HuH-7 (cell line): ENCODE measurements at places on chromosomes 12 and 14.

GRCh38 chr12:125185740-125186470 lies 120.7 kb downstream of the AACS start:
- DNase-seq: peak; percentile 60

GRCh38 chr12:12922978-12923377 lies 29.0 kb downstream of the GPRC5D start:
- no peak for DNase-seq

DNA sequence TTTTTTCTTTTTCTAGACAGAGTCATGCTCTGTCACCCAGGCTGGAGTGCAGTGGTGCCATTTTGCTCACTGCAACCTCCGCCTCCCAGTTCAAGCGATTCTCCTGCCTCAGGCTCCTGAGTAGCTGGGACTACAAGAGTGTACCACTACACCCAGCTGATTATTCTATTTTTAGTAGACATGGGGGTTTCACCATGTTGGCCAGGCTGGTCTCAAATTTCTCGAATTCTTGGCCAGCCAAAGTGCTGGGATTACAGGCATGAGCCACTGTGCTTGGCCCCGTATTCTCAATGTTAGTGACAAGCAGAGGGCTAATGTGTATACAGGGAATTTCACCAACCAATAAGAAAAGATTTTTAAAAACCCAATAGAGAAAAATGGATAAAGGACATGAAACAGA lies 8.4 kb downstream of the PLBD2 start:
- DNase-seq: no peak

DNA sequence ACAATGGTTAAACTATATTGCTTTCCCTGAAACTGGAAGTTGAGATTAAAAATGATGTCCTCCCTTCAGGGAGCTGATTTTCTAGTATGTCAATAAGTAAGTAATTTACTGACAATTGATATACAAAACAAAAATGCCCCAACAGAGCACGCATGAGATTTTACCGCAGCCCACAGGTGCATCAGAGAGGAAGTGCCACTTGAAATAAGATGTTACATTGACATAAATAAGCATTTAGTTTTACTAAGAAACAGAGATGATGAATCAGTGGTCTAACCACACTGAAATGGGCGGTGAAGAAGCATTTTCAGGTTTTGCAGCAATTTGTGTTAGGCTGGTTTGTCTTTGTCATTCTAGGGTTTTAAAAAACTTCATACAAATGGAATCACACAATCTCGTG lies 8.8 kb upstream of the CLECL1 start:
- no peak for DNase-seq

GRCh38 chr12:52346593-52346992 lies 20.7 kb downstream of the KRT85 start:
- no peak for DNase-seq

GRCh38 chr12:20350026-20350425 lies 18.3 kb upstream of the PDE3A start:
- DNase-seq: no peak

DNA sequence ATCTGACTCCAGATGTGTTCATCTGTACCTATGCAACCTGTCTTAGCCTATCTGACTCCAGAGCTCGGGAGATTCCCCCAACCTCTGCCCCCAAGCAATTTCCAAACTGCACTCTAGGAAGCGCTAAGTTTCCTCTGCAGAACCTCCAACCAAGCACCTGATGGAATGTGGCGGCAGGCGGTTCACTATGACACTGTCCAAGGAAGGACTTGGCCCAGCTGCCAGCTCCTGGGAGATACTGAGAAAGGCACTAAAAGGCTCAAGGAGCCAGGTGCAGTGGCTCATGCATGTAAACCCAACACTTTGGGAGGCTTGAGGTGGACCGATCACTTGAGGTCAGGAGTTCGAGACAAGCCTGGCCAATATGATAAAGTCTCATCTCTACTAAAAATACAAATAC lies 244.0 kb downstream of the BCL11B start:
- no peak for DNase-seq

DNA sequence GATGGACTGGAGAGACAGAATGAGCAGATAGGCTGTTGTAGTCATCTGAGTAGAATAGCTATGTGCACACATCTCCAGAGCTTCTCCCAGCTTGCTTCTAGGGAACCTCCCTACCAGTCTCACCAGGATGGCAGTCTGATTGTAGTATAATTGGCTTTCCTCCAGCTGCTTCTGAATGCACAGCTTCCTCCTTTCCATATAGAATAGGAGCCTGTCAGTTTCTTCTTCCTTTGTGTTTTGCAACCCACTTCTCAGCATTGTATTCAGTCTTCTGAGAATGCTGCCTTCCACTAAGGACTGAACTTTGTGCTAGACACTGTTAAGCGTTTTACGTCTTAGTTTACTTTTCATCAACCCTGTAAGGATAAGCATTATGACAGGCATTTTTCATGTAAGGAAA lies 2.2 kb upstream of the CSAD start:
- no peak for DNase-seq

DNA sequence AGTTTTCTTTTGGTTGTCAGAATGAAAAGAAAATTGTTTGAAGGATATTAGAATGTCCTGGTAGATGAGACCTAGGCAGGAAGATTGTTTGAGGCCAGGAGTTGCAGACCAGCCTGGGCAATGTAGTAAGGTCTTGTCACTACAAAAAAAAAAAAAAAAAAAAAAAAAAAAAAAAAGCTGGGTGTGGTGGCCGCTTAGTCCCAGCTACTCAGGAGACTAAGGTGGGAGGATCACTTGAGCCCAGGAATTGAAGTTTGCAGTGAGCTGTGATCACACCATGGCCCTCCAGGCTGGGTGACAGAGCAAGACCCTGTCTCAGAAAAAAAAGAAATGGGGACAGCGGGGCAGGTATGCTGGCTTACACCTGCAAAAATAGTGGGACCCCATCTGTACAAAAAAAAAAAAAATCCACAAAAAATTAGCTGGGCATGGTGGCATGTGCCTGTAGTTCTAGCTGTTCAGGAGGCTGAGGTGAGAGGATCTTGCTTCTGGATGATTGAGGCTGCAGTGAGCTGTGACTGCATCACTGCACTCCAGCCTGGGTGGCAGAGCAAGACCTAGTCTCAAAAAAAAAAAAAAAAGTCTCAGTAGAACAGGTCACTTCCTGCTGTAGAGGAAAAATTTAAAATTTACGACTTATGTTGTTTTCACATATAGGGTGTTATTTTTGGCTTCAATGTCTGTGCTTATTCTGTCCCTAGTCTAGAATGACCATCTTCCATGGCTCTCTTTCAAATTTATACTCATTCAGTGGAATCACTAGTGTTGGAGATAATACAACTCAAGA lies 70.7 kb downstream of the PPHLN1 start:
- no peak for DNase-seq

- no peak for DNase-seq
These were observed 4.5 kb downstream of the RPH3A start for GRCh38 chr12:112796067-112796466.

GRCh38 chr12:120767071-120768024 lies 41.7 kb downstream of the ACADS start:
- DNase-seq: no peak

DNA sequence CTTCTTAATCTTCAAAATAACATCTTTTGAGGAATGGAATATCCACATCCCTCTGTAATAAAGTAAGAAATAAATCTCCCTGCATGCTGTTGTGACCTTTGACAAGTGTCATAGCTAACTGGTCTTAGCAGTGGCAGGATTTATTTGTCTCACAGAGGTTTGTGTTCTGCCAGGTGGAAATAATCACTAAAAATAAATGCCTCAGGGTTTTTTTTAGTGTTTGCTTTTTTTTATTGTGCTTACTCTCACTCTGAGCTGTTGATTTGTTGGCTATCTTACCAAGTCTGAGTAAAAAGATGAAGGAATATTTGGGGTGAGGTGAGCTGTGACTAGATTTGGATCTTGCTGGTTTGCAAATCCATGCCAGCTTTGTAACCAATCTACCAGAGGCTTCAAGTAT lies 285.4 kb downstream of the ALG10B start:
- DNase-seq: no peak

GRCh38 chr12:126966498-126966897 lies 1300.5 kb upstream of the TMEM132C start:
- DNase-seq: no peak

- DNase-seq: no peak
These were observed 44.1 kb upstream of the CHST11 start for GRCh38 chr12:104412681-104413080.

DNA sequence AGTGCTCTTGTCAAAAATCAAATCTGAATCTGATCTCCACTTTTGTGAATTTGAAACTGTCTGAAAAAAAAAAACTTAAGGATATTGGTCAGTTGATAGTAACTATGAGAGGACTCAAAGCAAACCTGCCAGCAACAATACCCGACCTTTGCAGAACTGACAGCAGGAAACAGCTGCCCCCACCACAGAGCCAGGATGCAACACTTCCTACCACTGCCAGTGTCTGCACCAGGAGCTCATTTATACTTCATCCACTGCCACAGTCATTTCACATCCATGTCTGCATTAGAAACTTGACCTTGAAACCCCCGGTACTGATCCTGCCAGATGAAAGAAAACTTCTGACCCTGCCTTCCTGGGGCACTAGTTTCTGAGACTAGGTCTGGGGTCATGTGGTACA lies 27.4 kb upstream of the RXYLT1 start:
- DNase-seq: no peak

- peak; percentile 71 for DNase-seq
These were observed 20.5 kb upstream of the FAM181A start for GRCh38 chr14:93906341-93907329.

- no peak for DNase-seq
These were observed 45.7 kb upstream of the GRIP1 start for GRCh38 chr12:66724616-66725015.

DNA sequence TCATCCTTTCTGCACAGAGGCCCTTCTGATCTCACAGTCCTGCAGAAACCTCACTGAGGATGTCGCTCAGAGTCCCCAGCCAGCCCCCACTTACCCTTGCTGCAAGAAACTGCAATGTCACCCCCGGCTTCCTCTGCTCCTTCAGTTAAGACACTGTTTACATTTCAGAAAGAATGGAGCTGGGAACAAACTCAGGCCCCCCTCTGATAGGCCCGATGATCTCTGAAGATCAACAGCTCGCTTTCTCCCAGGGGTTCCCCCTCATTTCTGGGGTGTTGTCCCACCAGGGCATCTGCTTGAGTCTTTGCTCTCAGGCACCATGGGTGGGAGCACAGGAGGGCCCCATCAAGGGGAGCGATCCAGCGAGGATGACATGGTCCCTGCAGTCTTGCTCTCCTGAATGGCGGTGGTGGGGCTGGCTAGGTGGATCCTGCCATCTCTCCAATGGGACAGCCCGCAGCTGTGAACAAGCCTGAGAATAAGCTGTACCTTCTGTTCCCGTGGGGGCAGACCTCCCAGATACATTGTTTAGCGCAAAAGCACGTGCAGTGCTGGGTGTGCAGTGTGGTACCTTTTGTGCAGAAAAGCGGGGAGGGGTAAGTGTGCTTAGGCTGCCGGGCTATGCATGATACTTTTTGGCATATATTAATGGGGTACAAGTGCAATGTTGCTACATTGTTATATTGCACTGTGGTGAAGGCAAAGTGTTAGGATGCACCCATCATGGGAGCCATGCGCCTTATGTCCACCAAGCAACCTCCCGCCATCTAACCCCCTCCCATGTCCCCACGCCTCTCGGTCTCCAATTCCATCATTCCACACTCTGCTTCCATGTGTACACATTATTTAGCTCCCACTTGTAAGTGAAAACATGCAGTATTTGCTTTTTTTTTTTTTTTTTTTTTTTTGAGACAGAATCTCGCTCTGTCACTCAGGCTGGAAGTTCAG lies 6.7 kb upstream of the NCOR2 start:
- no peak for DNase-seq

GRCh38 chr12:12720672-12721161 lies 3.5 kb downstream of the CDKN1B start:
- DNase-seq: no peak

- DNase-seq: peak; percentile 11
These were observed 741.8 kb downstream of the TMEM121 start for GRCh38 chr14:106268013-106268727.

GRCh38 chr12:123160801-123161487 lies 10.1 kb upstream of the PITPNM2 start:
- no peak for DNase-seq

- DNase-seq: no peak
These were observed 25.6 kb upstream of the GPATCH2L start for GRCh38 chr14:76126076-76126475.

DNA sequence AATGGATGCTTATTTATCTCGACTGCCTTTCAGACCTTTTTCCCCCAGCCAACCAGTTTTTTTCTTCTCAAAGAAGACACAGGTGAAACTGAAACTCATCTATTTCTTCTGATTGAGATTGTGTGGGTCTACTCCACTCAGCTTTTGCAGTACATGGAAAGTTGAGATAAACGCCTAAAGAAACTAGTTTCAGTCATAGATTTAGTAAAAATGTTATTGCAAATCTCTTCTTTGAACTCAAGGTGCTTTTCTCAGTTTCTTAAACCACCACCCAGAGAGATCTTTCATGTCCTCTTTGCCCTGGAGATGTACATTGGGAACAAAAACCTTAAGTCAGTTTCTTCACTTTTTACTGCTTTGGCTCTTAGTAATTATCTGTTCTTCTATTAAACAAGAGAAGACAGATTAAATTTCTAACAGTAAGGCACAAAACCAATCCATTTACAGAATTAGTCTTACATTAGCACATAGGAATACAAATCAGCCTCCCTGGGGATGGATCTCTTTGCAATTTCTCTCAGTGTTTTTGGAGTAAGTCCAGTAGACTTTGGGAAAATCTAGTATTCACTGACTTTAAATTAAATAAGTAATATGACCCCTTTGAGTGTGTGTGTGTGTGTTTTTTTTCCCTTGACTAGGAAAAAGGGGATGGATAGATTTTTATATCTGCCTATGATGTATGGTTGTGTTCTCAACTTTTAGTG lies 11.6 kb downstream of the FBXW8 start:
- DNase-seq: no peak

GRCh38 chr14:87494010-87494409 lies 499.0 kb downstream of the GALC start:
- no peak for DNase-seq

DNA sequence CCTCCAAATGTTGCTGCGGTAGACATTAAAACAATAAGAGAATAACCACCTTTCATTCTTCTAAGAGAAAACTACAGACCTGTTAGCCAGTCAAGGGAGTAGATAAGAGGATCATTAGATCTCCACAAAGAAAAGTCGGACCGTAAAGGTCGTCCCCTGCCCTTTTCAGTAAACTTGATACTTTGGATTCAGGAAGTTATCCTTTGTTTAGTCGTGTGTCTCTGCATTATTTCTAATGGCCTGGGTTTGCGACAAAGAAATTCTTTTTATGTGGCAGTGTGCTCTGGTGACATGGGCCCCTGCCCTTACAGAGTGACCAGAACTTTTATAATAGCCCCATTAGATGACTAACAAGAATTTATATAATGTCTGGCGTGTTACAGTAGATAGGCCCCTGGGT lies 44.6 kb upstream of the EVL start:
- no peak for DNase-seq

DNA sequence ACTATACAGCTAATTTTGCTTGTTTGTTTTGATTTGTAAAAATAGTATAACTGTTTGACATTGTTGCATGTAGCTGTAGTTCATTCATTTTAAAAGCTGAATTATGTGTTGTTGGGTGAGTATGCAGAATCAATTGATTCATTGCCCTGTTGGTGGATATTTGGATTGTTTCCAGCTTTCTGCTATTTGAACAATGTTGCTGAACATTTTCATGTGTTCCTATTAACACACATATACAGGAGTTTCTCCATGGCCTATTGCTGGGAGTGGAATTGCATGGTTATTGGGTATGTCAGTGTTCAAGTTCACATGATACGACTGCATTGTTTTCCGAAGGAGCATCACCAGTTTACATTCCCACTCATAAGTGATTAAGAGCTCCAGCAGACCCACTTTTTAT lies 75.3 kb downstream of the SRGAP1 start:
- DNase-seq: no peak
